ENCODE measurements at places on chromosomes 11 and 22.
A peak's percentile ranks its signal among the peaks of the same experiment; 100 is the strongest.

DNA sequence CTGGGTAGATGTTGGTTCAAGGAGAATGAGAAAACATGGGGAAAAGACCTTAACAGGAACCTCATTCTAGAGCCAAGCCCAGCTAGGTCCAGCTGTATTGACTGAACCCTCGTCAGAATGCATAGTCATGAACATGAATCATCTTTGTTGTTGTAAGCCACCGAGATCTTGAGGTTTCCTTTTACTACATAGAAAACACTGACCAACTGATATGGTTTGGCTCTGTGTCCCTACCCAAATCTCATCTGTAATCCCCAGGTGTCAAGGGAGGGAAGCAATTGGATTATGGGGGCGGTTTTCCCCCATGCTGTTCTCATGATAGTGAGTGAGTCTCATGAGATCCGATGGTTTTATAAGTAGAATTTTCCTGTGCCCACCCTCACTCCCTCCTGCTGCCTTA is 19.4 kb upstream of the PHOX2A start:
- no peak for DNase-seq

DNA sequence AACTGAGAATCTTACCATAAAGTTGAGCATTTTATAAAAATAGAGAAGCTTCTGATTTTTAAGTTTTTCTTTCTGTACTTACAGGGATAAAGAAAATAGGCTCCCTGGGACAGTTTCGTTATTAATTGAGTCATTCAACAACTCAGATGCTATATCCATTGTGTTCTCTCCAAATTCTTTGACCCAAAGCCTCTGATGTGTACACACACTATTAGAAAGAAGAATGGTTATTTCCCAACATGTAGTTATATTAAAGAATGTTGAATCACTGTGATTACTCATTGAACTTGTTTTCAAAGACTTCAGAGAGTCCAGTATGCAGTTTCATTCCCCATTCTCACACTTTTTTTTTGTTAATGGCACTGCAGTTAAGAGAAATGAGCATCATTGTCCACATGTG is 734.3 kb upstream of the ARHGAP42 start:
- no peak for DNase-seq

GRCh38 chr11:69005183-69005630 is 7.8 kb downstream of the MRGPRF start:
- DNase-seq: no peak

DNA sequence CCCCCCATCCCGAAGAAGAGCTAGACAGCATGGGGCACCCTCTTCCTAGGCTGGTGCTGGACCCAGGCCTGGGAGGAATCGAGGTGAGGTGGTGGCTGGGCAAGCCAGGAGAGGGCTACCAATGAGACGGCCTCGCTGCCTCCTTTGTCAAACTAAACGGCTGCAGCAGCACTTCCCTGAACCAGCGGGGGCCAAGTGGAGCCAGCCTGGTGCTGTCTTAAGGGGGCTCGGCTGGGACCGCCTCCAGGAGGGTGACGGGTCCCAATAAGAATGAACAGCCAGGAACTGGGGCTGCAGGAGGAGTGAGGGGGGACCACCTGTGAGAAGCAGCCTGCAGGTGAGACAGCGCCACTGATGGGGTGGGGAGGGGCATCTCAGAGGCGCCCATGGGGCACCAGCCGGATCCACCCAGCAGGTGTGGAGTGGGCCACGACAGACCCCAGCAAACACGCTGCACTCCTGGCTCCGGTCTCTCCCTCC is 17.1 kb downstream of the IFT27 start:
- no peak for DNase-seq

- DNase-seq: no peak
Measured at GRCh38 chr11:112614605-112615004, 346.6 kb upstream of the NCAM1 start.

DNA sequence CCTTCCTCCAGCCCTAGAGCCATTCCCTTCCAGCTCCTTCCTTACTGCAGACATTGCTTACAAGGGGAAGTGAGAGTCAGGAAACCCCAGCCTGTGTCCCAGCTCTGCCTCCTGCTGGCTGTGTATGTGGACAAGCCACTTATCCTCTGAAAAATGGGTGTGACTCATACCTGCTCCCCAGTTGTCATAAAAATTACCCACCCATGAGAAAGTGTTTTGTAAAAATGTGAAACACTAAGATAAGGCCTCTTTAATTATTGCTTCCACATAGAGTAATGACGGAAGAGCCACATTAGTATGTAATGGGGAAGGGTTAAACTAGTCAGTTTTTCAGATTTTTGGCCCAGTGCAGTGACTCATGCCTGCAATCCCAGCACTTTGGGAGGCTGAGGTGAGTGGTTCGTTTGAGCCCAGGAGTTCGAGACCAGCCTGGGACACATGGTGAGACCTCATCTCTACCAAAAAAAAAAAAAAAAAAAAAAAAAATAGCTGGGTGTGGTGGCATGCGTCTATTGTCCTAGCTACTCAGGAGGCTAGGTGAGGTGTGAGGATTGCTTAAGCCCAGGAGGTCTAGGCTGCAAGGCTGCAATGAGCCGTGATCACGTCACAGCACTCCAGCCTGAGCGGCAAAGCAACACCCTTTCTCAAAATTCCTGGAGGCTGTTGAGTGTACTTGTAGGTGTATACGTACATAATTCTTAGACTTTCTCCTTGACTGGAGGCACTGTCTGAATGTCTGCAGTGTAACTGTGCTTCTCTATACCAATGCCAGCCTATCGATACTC is 84.9 kb downstream of the CTTN start:
- DNase-seq: no peak

GRCh38 chr22:39845529-39845928 is 48.0 kb downstream of the ENTHD1 start:
- DNase-seq: no peak

DNA sequence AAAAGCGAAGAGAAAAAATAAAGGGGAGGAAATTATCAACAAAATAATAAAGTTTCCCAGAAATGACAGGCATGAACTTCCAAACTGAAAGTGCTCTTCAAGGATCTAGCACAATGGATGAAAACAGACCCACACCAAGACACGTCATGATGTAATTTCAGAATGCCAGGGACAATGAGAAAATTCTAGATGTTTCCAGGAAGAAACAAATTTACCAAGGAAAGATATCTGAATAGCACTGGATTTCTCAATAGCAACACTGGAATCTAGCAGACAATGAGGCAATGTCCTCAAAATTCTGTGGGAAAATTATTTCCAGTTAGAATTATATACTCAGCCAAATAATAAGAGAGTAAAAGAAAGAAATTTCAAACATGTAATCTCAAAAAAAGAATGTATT is 46.0 kb downstream of the DENND5A start:
- DNase-seq: no peak

DNA sequence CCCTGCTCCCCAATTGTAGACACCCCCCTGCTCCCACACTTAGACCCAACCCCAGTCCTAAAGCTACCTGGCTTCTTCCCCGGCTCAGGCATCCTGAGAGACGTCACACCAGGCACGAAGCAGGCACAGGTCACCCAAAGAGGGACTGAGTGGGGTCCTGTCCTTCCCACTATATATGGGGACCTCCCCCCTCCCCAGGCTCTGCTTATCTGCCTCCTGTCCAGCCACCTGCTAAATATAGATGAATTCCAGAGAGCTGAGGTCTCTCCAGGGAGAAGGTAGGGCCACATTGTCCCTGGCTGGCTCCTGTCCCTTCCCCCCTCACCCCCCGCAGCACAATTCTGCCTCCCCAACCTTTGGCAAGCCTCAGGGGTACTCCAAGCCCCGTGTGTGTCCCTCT is at the start of gene MYBPC3:
MYBPC3 (minus strand) TSS at position 147 of the 400 bp plus-strand sequence; CDS start at position 92, 55 bp downstream.
- DNase-seq: no peak

DNA sequence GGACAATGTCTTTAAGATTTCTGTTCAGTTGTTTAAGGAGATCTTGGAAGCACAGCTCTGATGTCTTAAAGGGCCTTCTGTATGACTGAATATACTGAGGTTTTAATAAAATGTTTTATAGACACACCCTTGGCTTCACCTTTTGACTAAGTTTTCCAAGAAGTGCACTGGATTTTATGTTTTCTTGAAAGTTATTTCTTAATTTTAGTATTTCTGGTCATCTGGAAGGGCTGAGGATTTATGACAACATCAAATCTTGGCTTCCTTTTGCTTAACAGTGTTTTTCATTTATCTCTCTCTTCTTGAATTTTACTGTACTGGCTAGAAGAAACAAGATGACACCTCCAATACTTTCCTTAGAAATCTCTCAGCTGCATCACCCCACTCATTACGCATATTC is 2423.4 kb downstream of the LRRC4C start:
- DNase-seq: no peak

DNA sequence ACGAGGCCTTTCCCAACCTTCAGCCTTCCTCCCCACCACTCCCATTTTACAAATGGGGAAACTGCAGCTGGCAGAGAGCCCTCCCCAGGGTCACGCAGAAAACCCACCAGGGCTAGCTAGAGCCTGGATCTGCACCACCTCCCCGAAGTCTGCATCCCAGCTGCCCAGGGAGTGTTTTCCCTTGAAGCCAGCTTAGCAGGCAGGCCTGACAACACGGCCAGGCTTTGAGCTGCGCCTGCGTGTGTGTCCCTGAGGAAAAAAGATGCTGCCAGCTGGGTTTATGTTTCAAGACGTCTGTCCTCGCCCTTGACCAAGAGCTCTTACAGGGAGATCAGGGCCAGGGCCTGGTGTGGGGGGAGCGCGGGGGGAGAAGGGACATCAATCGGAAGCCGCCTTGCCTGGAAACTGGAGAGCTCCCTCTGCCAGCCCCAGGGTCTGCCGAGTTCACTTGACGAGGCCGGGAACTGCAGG is 20.3 kb downstream of the WNT11 start:
- no peak for DNase-seq

GRCh38 chr22:35443790-35444684 is 44.1 kb downstream of the MCM5 start:
- no peak for DNase-seq

- no peak for DNase-seq
Measured at GRCh38 chr11:12556788-12557384, 117.3 kb upstream of the TEAD1 start.

- no peak for DNase-seq
Measured at GRCh38 chr22:38870791-38871359, 1.1 kb downstream of the CBX6 start.

GRCh38 chr22:37229805-37230672 is 14.0 kb downstream of the RAC2 start:
- DNase-seq: peak; percentile 82

- no peak for DNase-seq
Measured at GRCh38 chr11:36441610-36442208, 68.4 kb downstream of the TRAF6 start.

DNA sequence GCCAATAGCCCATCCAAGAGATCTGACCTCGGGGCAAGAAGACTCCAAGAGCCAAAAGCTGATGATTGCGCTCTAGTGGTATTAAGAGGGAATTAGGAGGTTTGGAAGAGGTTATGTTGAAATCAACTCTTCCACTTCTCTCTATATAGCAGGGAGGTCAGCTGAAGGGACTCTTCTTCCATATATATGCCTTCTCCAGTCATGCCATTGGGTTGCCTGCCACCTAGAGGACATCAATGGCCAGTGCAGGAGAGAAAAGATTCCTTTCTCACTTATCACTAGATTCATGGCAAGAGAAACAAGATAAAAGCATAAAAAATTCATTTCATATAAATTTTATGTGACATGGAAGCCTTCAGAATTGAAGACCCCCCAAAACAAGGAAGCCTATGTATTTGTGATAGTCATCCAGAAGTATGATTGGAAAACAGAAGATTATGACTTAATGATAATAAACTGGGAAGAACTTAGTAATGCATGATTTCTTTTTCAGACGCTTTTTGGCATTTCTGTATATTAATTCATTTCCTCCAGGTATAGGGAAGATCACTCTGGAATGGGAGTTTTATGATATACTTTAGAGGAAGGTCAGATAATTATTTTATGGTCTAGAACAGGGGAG is 435.1 kb upstream of the DDI1 start:
- DNase-seq: no peak

- DNase-seq: no peak
Measured at GRCh38 chr11:113174882-113175281, 139.5 kb upstream of the TTC12 start.

GRCh38 chr11:13692172-13692571 is 23.7 kb downstream of the FAR1 start:
- DNase-seq: no peak

GRCh38 chr11:69115586-69116560 is 39.9 kb upstream of the SMIM38 start:
- DNase-seq: no peak

- DNase-seq: no peak
Measured at GRCh38 chr22:22870577-22871404, 16.8 kb upstream of the IGLL5 start.

GRCh38 chr11:69923196-69923595 is 104.0 kb upstream of the FGF3 start:
- DNase-seq: no peak

DNA sequence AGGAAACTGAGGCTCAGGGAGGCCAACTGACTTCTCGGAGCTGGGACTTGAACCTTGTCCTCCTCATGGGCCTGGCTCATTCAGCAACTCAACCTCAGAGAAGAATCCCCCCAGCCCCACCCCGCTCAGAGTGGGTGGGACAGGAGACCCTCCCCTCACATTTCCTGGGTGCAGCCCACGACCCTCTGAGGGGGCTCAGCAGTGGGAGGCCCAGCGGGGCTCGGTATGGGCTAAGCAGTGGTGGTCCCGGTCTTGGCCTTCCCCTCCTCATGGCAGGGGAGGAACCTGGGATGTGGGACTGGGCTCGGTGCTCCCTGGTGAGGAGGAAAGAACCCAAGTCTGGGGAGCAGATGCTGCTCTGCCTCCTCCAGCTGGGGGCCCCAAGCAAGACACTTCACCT is 14.2 kb upstream of the CABP7 start:
- no peak for DNase-seq

DNA sequence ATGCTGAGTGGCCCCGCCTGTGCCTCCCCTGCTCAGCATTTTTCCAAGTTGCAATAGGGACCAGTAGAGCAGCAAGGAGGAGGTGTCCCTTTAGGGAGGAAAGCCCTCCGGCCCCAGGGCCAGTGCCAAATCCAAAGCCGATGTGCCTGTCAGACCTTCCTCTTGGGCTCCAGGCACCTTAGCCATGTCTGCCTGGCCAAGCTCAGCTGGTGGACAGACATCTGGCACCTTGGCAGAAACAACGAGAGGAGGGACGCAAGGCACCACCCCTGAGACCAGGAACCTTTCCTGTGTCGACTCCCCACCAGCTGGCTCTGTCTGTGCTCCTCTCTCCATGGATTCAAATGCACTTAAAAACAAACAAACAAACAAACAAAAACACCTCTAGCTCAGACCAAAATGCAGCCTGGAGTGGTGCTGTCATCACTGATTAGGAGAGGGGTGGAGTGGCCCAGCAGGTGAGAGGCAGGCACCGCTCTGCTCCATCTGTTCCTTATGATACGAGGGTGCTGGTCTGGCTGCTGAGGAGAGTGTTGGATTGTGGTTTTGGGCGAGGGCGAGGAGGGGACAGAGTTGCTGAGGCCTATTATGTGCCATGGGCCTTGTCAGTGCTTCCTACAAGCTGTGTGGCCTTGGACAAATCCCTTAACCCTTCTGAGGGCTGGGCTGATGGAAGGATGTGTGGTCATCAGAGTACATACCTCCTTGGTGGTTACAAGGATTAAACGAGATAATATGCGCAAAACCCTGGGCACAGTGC is 46.2 kb downstream of the TP53I11 start:
- DNase-seq: no peak

GRCh38 chr22:38792833-38793232 is 1.1 kb downstream of the DNAL4 start:
- DNase-seq: no peak
